H7 (cell line): ENCODE measurements at places on chromosomes 11 and 22.

GRCh38 chr11:130003717-130004001 is 1.0 kb upstream of the PRDM10 start:
- no peak for DNase-seq

GRCh38 chr22:37331034-37331428 is 48.7 kb downstream of the CYTH4 start:
- DNase-seq = no peak

DNA sequence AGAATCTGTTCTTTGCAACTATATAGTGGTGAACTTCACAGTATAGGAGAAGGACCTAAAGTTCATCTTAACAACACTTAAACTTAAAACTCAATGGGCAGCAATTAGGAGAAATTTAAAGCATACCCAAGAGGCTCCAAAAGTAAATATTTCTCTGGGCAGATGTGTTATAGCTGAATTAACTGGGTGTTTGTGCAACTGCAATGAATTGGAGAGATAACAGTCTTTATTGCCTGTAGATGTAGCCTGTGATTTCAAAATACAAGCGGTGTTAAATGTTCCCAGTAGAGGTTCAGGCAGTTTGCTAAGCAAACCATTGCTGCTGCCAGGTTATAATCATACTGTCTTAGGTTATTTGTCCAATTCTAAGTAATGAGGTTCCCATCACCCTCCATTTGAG is 294.1 kb upstream of the MTNR1B start:
- DNase-seq = no peak

- no peak for DNase-seq
Observed at GRCh38 chr11:31640611-31641010, 131.0 kb downstream of the ELP4 start.

- no peak for DNase-seq
Observed at GRCh38 chr22:45771711-45772110, 100.1 kb downstream of the ATXN10 start.
